ENCODE measurements at places on chromosomes 6 and 20.

DNA sequence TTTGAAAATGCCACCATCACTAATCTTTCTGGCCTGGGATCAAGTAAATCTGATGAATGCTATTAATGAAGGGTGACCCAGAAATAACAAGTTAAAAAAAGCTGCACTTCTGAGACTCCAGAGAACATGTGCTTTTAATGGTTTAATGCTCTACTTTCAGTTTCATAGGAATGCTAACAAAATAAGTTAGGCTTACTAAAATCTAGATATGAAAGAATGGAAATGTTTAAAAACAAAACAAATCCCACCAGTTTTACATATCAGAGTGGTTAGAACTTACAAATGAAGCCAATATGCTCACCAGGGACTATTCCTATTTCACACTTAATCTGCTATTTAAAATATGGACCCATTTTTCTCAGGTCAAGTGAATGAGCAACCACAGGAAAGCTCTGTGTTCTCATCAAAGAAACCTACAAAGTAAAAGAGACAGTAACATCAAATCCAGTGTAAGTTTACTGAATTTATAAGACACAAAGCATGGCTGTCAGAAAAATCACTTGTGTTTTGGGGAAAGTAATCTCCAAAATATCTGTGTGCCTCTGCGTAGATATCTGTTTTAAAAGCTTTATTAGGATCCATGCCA is 40.3 kb downstream of the FYN start:
- DNase-seq: no peak

- DNase-seq: no peak
Measured at GRCh38 chr20:64244870-64245603, 10.5 kb upstream of the PCMTD2 start.

- DNase-seq: no peak
Measured at GRCh38 chr6:128406453-128406852, 113.9 kb downstream of the PTPRK start.

DNA sequence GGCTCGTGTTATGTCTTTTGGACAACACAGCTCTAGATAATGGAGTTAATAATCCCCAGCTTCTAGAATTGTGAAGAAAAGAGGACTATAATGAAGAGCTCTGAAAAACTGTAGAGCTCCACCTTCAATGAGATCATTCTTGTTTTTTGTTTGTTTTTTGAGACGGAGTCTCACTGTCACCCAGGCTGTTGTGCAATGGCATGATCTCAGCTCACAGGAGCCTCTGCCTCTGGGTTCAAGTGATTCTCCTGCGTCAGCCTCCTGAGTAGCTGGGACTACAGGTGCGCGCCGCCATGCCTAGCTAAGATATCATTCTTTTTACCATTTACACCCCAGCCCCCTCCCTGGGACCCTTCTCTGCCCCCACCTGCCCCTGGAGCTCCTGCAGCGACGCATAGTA is 36.6 kb downstream of the ERGIC3 start:
- DNase-seq: no peak

DNA sequence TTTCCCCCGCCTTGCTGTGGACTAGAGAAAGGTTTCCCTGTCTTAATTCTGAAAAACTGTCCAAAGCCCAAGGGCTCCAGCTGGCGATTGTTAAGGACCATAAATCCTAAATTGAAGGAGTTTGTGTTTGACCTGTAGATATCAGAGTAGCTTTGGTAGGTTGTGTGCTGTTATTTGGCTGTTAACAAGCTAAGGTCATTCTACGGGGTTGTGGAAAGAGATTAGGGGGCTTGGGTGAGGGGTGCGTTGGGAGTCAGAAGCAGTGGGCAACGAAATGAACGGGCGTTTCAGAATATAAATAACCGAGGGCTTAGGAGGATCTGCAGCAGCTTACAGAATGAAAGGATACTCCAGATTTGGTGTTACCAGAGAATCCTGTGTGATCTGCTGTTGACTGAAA is 32.6 kb upstream of the BTN3A2 start:
- no peak for DNase-seq

GRCh38 chr6:39543095-39543494 is 182.1 kb downstream of the KIF6 start:
- no peak for DNase-seq

- DNase-seq: no peak
Measured at GRCh38 chr6:137156650-137157049, 16.8 kb downstream of the IL22RA2 start.

DNA sequence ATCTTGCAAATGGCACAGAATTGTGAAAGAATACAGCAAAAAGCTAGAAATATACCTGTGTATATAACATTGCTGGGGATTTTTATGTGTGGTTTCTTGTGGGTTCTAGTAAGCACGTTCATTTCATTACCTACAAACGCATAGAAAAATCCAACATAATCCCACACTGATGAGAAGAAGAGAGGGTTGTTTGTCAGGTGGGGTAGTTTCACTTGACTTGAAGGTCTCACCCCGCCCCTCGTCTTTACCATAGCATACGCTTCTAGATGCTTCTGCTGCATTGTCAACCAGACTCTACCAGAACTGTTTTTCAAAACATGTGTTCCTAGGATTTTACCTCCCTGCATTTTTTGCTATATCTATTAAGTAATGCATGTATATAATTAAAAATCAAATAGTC is 284.1 kb upstream of the TAB2 start:
- DNase-seq: peak; percentile 44

- DNase-seq: no peak
Measured at GRCh38 chr6:122116835-122117627, 282.4 kb upstream of the HSF2 start.

- DNase-seq: peak; percentile 51
Measured at GRCh38 chr6:154605178-154605881, 94.8 kb upstream of the CNKSR3 start.

GRCh38 chr6:31899215-31899614 is 1.7 kb upstream of the EHMT2 start:
- no peak for DNase-seq

DNA sequence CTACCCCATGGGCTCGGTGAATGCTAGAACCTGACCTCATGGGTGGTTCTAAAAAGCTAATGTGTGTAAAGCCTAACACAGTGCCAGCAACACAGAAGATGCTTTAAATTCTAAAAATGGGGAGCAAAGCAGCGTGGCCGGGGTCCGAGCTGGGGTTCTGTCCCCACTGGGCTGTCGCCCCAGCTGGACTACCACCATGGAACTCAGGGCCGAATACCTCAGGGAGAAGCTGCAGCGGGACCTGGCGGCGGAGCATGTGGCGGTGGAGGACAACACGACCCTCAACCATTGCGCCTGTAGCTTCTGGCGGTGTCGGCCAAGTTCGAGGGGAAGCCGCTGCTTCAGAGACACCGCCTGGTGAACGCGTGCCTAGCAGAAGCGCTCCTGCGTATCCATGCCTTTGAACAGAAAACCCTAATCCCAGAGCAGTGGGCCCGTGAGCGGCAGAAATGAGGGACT is 8.4 kb downstream of the SOX4 start:
- no peak for DNase-seq

DNA sequence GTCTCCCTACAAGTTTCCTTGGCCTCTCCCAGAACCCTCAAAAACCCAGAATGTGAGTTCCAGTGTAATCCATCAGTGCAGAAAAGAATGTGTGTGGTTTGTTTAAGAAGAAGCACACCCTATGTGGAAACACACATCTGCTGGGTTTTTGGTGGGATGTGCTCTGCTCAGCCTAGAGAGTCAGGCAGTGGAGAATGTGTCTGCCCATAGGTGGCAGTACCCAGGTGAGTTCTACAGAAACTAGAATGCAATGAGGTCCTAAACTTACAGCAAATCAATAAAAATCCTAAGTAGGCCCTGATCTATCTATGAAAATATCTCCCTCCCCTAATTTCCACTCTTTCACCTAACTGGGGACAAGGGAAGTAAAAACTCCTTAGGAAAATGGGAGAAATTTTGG is 437.3 kb downstream of the DHX35 start:
- no peak for DNase-seq

DNA sequence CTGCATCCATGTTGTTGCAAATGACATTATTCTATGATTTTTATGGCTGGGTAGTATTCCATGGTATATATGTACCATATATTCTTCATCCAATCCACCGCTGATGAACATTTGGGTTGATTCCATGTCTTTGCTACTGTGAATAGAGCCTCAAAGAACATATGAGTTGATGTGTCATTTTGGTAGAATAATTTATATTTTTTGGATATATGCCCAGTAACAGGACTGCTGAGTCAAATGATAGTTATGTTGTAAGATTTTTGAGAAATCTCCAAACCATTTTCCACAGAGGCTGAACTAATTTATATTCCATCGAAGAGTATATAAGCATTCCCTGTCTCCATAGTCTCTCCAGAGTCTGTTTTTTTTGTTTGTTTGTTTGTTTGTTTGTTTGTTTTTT is 1373.5 kb downstream of the GRIK2 start:
- no peak for DNase-seq

GRCh38 chr6:28134716-28135115 is 7.0 kb upstream of the ZKSCAN8 start:
- DNase-seq: no peak

DNA sequence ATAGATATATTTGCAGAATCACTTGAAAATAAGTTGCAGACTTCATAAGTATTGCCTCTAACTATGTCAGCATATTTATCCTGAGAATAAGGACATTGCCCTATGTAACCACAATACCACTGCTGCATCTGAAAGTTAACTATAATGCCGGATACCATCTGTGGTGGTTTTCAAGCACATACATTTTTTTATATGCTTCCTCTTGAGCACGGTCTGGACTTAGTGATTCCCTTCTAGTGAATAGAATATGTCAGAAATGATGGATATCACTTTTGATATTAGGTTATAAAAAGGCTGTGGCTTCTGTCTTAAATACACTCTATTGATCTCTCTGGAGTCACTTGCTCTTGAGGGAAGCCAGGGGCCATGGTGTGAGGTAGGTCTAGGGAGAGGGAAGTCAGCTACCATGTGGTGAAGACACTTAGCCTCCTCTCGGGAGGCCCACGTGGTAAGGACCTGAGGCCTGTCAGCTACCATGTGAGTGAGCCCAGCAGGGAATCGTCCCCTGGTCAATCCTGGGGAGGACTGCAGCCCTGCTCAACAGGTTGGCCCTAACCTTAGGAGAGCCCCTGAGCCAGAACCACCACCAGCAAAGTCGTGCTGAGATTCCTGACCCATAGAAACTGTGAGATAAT is 57.5 kb downstream of the CCDC170 start:
- DNase-seq: no peak

GRCh38 chr6:72742001-72742673 is 120.3 kb downstream of the KCNQ5 start:
- DNase-seq: no peak

DNA sequence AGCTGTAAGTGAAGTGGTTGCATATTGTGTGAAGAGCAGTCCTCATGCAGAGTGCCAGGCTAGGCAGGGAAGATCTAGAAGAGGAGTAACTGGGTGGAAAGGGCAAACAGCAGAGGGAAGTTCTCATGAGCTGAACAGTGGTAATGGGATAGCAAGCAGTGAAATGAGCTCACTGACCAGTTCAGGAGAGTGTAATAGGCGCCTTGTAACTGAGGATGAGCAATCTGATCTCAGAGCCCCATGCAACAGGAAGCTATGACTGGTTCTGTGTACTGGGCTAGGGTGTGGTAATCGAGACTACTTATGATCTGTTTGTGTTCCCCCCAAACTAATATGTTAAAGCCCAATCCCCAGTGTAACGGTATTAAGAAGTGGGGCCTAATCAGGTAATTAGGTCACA is 98.6 kb downstream of the RFX6 start:
- no peak for DNase-seq

DNA sequence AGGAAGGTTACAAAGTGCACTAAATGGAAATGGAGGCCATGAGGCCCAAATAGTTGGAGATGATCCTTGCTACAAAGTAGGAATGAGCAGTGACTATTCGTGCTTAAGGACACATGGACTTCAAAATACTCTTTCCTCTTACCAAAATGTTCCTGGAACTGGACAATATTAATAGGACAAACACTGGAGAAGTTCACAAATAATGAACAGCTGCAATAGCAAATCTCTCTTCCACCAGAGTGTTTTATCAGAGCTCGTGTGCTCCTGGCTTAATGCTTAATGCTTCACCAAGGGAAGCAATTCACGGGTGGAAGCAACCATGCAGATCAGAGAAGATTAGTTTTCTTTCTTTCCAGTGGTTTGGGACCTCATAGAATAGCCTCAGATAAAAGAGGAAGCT is 435.4 kb downstream of the BCKDHB start:
- no peak for DNase-seq

GRCh38 chr6:34736823-34737222 is 20.5 kb upstream of the SNRPC start:
- DNase-seq: no peak

- no peak for DNase-seq
Measured at GRCh38 chr6:170012037-170012330, 260.6 kb downstream of the ERMARD start.

DNA sequence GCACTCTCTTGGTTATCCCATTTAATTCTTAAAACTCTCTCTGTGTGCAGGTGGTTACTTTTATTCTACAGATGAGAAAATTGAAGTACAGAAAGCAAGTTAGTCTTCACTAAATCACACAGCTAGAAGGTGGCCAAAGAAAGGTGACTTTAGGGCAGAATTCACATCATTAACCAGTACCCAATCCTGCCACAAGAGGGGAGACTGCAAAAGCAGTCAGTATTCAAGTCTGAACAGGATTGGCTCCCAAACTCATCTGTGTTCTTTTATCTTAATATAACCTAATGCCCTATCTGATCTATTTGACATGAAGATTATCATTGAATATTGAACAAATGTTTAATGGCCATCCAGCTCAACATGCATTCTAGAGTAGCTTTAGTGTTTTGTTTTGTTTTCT is 225.3 kb upstream of the FAM83B start:
- no peak for DNase-seq

DNA sequence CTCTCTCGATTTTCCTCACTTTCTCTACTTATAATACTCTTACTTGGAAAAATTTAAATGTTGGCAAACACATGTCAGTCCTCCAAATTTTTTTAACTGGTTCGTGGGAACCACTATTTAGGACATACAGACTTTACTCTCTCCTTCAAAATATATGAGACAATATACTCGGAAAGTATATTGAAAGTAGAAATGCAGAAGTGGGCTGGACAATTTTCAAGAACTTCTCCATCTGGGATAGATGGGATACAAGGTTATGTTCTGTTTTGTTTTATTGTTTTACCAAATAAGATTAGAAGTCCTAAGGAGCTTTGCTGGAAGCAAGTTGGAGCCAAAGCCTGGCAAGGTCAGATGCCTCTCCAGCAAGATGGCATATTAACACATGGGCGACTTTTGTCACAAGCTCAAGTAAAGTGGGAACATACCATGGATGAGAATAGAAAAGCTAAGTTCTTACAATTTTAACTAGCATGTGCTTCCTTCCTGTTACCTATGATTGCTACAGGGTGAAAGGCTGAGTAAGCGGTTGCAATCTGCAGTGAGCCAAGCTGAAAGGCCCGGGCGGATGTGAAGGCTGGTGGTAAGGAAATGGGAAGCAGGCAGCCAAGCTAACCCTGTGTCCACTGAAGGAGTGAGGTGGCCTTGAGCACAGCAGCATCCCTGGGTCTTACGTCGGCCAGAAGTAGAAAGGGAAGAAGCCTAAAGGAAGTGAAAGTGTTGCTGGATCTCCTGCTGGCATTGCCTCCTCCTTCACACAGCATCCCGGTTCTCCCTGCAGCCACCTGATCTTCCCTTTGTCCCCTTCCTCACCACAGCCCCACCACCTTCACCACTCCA is 7.1 kb downstream of the MAP3K5 start:
- DNase-seq: peak; percentile 24

Data from T-helper 2 cell treated with Interferon-gamma antibody and Interleukin-4, amounts not matched to agents 5 μg/mL and 100 μg/mL, for 36 hours (primary cell).